NCI-H460 (cell line): ENCODE measurements at places on chromosomes 1 and 21.

GRCh38 chr1:237867380-237867888, 23.3 kb downstream of the ZP4 start:
- DNase-seq: no peak

GRCh38 chr1:239558559-239558958, 172.2 kb downstream of the CHRM3 start:
- no peak for DNase-seq

DNA sequence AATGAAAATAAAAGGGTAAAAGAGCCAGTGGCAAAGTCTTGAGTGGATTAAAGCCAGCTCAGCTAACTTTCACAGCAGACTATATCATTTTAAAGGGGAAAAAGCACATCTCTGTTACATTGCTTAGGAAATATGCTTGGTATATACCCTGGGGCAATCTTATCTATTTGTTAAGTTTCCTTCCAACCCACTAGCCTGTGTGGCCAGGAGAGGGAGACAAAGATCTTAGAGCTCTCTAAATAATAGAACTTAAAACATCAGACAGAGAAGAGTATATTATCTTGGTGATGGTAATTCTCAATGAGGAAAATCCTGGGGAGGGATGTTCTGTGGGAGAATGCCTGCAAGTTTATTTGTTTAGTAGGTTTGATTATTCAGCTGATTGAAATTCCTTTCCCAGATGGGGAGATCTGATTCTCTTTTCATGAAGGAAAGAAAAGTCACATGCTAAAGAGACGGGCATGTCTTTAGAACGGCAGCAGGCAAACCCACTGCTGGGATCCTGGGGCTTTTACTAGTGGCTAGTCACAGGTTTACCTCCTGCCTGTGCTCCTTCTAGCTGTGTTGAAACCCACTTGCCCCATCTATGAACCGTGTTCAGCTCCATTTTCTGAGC, 3.6 kb downstream of the KCNE2 start:
- peak; percentile 75 for DNase-seq

- DNase-seq: no peak
Observed at GRCh38 chr21:44317871-44318270, 18.0 kb downstream of the PFKL start.

DNA sequence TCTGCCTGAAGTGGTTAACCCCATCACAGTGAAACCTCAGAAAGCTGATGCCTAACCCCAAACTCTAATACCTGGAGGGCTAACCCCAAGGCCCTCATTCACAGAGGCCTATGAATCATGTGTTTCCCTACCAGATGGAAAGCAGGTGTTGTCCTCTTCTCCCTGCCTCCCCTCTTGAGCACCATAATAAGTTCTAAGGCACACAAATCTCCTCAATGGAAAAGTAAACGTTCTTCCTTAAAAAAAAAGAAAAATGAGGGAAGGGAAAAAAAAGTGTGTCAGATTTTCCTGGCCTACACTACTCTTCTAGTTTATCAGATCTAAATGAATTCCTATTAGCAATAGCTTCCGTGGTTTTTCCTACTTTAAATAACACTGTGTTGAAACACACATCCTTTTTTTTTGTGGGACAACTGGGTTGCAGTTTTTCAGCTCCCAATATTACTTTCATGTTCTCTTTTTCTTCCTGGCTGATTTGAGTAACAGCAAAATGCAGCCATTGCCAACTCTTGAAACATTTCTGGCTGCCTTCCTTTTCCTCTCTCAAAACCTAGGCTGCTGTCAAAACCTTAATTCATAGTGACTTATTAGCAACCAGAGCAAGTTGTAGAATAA, 43.2 kb downstream of the SLC44A3 start:
- no peak for DNase-seq

- no peak for DNase-seq
Observed at GRCh38 chr1:212686069-212686468, 13.6 kb downstream of the BATF3 start.

GRCh38 chr1:50266509-50266908, 156.7 kb downstream of the DMRTA2 start:
- no peak for DNase-seq

DNA sequence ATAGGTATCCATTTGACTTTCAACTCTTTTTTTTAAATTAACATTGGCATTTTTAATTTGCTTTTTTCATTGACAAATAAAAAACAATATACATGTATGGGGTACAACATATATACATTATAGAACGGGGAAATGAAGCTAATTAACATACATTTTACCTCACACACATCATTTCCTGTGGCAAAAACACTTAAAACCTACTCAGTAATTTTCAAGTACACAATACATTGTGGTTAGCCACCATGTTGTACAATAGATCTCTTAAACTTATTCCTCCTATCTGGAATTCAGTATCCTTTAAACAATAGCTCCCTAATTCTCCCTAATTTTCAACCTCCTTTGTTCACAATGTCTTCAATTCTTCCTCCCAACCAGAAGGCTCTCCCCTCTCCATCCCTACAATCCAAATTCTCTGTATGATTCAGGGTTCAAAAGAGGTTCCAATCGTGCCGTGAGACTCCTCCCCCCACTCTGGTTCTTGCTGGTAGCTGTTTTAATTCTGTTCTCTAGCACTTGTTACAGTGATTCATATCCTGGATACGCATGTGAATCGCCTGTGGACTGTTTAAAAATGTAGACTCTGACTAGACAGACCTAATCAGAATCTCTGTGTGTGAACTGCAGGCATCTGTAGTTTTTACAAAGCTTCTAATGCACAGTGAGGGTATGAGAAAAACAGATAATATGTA, 87.6 kb upstream of the DUSP10 start:
- DNase-seq: peak; percentile 56

DNA sequence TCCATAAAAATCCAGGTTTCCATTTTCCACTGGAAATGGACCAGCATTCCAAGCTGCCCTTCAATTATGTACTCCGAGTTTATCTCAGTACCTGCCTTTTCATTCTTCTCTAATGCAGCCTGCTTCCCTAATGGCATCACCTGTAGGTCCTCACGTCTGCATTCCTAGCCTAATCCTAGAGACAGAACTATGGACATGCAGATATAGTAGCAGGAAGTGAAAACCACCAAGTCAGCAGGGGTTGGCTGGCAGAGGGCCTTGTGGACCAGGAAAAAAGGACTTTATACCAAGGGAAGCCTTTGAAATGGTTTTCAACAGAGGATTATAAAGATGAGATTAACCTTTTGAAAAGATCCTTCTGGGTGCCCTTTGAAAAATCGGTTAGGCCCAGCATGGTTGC, 135.7 kb upstream of the L1TD1 start:
- no peak for DNase-seq

DNA sequence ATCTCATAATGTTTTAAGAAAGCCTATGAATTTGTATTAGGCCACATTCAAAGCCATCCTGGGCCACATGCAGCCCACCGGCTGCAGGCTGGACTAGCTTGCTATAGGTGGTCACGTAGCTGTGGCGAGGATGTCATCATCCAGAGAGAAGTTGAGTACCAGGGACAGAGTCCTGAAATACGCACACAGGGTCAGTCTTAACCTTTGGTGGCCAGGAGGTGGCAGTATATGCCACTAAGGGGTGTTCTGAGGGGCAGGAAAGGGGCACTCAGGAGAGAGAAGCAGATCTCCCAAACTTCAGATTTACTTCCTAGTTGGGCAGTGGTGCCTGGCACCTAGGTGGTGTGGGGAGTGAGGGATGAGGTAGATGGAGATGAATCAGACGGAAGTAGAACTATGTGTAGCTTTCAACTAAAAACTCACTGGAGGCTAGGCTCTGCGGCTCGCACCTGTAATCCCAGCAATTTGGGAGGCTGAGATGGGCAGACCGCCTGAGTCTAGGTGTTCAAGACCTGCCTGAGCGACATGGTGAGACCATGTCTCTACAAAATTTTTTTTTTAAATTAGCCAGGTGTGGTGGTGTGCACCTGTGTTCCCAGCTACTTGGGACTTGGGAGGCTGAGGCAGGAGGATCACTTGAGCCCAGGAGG, 16.3 kb upstream of the CDK18 start:
- DNase-seq: peak; percentile 72

- no peak for DNase-seq
Observed at GRCh38 chr1:220290140-220290761, 18.0 kb upstream of the RAB3GAP2 start.

- no peak for DNase-seq
Observed at GRCh38 chr1:244237445-244237844, 186.4 kb downstream of the ZBTB18 start.

DNA sequence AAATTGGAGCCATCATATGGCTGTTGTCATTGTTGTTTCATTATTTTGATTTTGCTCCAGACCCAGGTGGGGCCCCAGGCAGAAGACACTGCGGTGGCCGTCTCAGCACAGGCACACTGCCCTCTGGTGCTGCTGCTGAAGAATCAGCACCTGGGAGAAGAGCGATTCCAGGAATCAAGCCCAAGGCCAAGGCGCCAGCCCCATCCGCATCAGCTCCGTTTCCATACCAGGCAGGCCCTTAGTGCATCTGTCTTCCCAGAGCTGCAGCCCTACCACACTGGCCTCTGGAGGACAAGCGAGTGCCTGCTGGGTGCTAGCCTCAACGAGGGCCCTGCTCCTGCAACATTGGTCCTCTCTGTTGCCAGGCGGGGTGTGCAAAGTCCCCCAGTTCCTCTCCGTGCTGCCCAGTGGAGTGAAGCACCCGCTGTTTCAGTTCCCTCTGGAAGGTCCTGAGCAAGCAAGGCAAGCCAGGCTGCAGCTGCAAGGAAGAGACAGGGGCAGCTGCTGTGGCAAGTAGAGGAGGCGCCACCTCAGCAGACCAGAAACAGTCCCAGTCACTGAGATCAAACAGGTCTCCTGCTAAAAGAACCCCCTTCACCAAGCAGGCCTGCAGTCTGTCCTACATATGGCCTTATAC, 5.2 kb downstream of the GRIK3 start:
- DNase-seq: no peak

- DNase-seq: no peak
Observed at GRCh38 chr21:38188037-38188436, 68.8 kb upstream of the KCNJ15 start.

GRCh38 chr1:196550731-196551130, 57.5 kb downstream of the KCNT2 start:
- no peak for DNase-seq

- DNase-seq: no peak
Observed at GRCh38 chr1:70517444-70517843, 106.4 kb downstream of the CTH start.

- no peak for DNase-seq
Observed at GRCh38 chr21:25657140-25657539, 18.1 kb downstream of the JAM2 start.

GRCh38 chr1:38918568-38918967, 23.1 kb downstream of the RHBDL2 start:
- no peak for DNase-seq

DNA sequence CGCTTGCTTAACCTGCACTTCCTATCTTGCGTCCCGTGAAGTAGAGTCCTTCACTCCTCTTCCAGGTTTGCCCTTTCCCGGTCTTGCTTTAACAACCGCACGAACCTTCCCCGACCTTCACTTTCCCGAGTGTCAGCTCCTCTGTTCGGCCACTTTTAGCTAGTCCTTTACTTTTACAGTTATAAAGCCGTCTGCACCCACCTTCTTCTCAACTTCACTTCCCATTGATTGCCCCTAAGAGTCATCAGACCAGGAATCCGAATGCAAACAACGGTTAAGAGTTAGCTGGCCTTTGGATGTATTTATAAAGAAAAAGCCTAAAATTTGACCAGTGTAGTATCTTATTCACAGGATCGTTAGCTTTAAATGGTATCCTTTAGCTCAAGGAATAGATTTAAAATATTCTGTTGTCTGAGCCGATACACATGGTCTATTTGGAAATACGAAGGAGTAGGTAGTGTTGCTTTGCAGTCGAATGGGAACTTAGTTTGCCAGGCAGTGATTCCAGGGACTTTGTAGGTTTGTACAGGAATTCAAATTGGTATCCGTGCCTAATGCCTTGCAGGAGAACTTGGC, 1.4 kb downstream of the PPP2R5A start:
- DNase-seq: peak; percentile 20

GRCh38 chr1:169151338-169151837, 44.9 kb downstream of the ATP1B1 start:
- no peak for DNase-seq

- DNase-seq: no peak
Observed at GRCh38 chr1:70085521-70085920, 119.9 kb downstream of the LRRC40 start.

DNA sequence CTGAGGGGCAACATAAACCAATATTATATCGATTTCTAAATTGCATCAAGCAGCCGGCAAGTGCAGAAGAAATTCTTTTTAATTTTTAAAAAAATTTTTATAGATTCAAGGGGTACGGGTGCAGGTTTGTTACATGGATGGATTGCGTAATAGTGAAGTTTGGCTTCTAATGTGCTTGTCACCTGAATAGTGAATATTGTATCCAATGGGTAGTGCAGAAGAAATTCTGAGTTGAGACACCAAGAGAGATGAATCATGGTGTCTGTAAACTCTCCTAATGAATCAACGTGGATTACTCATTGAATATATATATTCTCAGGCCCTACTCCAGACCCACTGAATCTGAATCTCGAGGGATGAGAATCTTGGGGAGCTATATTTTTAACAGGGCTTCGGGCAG, 253.7 kb upstream of the FOXD3 start:
- no peak for DNase-seq

- DNase-seq: peak; percentile 70
Observed at GRCh38 chr1:152654110-152654509, 9.1 kb upstream of the LCE2D start.

DNA sequence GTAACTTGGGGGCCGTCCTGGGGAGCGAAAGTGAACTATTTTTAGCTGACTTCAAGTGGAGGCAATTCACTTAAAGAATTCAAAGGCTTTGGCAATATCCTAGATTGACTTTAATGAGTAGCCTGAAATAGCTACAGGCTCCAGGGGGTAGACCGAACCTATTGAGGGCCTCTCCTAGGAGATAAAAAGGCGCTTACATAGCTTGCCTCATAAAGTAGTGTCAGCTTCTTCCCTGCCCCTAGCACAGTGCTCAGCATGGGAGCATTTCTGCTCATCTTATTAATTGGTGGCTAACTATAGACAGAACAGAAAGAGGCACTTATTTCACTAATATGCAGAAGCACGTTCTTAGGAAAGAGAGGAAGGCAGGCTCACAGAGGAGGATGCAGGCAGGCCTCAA, 12.3 kb upstream of the CTNNBIP1 start:
- no peak for DNase-seq

DNA sequence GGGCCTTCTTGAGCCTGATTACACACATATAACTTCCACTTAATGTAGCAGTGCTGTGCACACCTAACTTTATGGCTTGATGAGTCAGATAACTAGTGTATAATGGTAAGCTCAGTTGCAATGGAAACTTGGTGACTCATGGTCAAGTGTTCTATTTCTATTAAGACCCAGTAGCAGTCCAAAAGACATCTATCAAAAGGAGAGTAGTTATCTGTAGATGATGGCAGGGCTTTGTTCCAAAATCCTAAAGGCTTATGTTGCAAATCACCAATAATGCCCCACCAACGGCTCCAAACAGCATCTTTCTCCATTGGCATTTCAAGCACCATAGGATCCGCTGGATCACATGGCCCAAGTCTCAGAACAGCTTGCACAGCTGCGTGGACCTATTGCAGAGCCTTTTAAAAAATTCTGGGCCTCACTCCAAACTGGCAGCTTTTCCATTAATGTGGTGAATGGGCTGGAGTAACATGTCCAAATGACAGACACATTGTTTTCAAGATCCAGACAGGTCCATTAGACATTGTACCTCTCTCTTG, 566.8 kb upstream of the USP24 start:
- no peak for DNase-seq

- DNase-seq: no peak
Observed at GRCh38 chr1:32980080-32980479, 15.5 kb upstream of the RNF19B start.
